ENCODE measurements at places on chromosomes 6 and 20.

DNA sequence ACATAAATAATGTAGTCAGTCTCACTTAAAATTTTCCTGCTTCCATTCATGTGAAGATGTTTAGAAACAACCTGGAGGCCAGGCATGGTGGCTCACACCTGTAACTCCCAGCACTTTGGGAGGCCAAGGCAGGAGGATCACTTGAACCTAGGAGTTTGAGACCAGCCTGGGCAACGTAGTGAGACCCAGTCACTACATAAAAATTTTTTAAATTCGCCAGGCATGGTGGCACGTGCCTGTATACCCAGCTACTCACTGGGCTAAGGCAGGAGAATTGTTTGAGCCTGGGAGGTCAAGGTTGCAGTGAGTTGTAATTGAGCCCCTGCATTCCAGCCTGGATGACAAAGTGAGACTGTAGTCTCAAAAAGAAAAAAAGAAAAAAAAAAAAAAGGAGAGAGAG lies 47.3 kb upstream of the E2F3 start:
- DNase-seq = no peak

DNA sequence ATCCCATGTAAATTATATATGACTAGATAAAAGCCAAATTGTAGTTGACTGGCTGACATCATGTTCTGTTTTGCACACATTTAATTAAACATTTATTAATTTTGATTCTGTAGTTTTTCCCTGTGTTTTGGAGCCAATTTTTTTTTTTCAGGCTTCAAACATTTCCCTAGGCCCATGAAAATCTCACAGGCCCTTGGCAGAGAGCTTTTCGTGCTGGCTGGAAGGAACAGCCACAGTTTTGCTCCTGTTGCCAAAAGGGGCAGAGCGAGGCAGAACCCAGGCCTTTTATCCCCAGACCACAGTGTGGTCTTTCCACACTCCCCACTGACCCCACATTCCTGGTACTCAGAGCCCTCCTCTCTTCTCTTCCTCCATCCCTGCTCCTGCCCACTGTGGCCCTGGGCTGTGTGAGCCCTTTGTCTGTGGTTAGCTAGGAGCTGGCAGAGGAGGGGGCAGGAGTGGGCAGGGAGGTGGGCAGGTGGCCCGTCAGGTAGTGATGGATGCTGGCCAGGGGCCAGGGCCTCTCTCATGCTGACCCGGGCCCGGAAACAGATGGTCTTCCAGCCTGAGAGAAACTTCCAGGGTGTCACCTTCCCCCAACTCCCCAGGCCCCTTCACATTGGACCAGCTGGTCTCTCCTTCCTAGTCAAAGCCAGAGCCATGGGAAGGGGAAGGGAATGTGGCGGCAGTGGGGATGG lies 19.4 kb upstream of the CCM2L start:
- no peak for DNase-seq

GRCh38 chr20:5390720-5391119 lies 74.0 kb upstream of the PROKR2 start:
- no peak for DNase-seq

DNA sequence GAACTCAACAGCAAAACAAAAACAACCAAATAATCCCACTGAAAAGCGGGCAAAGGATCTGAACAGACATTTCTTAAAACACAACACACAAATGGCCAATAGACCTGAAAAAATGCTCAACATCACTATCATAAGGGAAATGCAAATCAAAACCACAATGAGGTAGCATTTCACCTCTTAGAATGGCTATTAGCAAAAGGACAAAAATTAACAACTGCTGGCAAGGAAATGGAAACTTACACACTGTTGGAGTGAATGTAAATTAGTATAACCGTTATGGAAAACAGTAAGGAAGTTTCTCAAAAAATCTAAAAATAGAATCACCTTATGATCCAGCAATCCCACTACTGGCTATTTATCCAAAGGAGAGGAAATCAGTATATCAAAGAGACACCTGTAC lies 20.9 kb downstream of the FAM8A1 start:
- no peak for DNase-seq

DNA sequence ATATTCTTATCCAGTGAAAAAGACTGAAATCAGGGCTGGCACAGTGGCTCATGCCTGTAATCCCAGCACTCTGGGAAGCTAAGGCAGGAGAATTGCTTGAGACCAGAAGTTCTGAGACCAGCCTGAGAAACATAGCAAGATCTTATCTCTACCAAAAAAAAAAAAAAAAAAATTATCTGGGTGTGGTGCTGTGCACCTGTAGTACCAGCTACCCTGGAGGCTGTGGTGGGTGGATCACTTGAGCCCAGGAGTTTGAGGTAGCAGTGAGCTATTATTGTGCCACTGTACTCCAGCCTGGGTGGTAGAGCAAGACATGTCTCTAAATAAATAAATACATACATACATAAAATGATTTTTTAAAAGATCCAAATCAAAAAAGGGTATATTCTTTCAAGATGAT lies 6.3 kb downstream of the CALHM6 start:
- no peak for DNase-seq

DNA sequence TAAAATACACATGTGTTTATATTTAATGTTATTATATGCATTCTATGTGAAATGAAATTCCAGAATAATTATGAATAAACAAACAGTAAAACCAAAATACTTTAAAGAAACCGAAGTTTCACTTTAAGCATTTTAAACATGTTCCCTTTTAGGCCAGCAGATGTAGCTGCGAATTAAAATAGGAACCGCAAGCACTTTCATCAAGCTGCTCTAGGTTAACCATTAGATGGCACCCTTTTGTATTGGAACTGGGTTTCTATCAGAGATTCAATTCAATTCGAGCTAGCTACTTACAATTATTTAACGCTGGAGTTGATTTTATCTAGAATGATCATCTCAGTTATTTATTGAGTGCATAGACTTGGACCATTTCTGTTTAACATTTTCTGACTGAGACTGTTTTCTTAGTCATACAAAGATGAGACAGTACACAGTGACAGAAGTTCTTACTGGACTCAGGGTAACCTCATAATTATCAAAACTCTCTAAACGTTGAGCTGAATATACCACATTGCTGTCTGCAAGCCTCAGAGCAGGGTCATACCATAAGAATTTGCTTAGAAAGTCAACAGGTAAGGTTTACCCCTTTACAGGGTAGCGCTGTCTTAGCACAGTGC lies 8.5 kb downstream of the TMEM242 start:
- DNase-seq = peak; percentile 81

DNA sequence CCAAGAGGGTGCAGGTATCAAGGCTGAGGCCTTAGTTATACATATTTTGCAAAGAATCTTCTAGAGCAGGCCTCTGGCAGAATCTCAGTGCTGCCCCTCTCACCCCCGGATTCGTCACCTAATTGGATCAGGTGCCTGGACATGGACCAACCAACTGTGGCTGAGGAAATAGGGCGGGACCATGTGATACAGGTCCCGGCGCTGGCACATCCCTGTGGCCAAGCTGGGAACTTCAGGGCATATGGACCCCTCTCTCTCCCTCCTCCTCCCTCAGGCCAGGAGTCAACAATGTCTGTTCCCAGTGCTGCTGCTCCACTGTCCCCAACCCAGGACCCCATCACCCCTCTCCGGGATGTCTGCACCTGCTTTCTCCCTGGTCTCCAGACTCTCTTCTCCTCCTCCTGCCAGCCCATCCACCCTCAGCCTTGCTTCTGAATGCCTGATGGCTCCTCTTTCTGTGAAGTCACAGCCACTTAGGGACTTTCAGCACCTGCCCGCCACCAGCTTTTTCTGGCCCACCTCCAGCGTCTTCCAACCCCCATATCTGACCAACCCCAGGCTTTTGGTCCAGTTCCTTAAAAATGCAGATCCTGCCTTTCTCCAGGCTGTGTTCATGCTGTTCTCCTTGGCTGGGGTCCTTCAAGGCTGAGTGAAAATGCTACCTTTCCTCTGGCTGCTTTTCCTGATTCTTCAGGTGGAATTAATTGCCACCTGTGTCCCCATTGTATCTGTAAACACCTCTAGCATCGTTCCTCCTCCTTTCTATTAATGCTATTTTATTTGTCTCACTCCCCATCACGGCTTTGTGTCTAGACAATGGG lies 19.0 kb upstream of the MLN start:
- no peak for DNase-seq

GRCh38 chr6:121925024-121925423 lies 474.4 kb upstream of the HSF2 start:
- DNase-seq = peak; percentile 44

DNA sequence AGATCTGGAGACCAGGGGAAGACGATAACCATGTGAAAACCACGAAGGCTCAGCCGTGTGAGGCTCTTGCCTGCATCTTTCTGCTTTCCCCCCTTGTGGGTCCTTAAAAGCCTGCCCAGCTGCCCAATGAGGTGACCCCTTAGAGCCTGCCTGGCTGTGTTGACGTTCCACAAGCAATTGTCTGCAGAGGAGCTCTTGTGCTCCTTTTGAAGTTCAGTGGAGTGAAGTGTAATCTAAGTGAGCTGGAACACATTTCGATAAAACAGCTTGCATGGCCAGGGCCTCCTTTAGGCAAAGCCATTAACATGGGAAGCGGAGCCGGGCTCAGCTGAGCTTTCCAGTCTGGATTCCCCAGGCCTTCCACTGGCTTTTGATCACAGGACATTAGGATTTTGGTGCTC lies 27.3 kb upstream of the TCP11 start:
- no peak for DNase-seq

DNA sequence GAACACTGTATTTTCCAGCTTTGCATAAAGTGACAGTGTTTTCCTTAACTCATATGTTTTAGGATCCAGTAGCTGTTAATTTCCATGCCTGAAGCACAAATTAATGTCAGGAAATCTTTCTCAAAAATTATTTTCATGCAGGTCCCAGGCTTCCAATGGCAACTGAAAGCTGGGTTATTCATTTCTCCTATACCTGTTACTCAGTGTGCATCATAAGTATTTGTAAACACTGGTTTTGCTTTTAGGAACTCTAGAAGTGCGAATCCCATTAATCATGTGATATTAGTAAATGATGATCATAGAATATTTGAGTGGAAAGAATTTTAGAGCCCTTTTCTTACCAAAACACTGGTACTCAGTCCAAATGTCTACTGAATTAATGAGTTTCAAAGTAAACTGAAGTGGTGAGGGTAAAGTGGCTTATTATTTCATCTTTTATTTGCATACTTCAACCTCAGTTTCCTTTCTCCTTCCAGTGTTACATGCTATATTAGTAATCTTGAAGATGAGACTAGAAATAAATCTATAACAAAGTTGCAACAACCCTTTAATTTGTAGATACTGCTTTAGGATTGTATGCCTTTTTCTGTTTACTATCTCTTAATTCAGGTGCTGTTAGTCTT lies 124.0 kb downstream of the ZFAND3 start:
- no peak for DNase-seq

GRCh38 chr20:49612127-49612738 lies 44.3 kb upstream of the PTGIS start:
- no peak for DNase-seq

DNA sequence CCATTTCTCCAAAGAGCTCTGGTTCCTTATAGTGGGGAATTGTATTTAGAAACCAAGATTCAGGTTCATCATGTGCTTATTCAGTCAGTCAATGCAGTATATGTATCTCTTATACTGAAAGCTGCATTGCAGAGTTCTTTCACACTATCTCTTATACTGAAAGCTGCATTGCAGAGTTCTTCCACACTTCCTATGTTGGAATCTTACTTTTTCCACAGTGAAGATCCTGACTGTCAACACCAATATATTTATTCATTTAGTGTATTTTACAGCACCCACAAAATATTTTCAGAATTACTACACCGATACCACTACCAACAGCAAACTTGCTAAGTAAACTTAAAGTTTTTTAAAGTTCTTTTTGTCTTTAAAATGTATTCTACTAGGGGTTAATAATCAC lies 349.3 kb upstream of the MMS22L start:
- no peak for DNase-seq

DNA sequence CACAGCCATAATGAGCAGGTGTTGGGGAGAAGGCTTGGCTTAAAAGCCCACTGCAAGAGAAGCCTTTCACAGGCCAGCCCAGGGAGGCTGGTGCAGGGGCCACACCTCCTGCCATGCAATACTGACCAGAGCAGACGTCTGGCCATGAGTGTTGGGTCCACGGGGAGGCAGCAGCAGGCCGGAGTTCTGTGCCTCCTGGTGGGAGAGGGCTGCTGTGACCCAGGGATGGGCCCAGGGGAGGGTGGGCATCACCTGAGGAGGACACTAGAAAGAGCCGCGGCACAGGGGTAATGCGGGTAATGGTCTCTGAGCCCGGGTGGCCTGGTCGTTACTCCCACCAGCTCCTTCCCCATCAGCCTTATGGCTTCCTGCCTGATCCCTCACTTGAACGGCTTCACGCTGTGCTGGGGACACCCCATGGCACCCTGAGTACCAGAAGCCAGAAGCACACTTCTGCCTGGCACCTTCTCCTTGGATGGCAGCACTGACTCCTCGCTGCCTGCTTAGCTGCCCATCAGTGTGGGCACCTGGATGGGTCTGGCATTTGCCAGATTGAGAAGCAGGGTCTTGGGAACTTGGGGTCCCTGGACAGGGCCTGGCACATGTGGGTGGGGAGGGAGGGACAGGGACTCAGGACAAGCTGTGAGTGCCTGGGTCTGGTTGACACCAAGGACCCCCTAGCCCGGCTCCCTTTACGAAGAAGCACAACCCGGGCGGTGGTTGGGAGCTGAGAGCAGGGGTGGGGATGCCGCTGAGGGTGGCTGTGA lies 108.8 kb downstream of the ASXL1 start:
- no peak for DNase-seq

DNA sequence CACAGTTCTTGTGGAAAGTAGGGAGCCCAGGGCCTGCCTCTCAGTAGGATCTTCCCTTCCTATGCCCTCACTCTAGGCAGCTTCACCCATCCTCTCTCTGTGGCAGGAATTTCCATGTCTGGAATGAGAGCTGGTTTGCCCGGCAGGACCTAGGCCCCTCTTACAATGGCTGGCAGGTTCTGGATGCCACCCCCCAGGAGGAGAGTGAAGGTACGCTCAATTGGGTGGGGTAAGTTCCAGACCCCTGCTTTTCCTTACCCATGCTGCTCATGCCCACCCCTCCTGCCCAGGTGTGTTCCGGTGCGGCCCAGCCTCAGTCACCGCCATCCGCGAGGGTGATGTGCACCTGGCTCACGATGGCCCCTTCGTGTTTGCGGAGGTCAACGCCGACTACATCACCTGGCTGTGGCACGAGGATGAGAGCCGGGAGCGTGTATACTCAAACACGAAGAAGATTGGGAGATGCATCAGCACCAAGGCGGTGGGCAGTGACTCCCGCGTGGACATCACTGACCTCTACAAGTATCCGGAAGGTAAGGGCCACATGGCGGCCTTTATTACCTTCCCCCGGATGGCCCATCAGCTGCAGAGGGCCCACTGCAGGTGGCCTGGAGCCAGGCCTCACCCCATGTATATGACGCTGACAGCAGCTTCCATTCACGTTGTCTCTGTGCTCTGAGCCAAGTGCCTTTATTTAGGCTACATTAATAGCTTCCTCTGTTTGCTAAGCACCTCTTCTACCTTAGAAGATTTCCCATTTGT lies 22.8 kb downstream of the TGM6 start:
- DNase-seq = no peak

DNA sequence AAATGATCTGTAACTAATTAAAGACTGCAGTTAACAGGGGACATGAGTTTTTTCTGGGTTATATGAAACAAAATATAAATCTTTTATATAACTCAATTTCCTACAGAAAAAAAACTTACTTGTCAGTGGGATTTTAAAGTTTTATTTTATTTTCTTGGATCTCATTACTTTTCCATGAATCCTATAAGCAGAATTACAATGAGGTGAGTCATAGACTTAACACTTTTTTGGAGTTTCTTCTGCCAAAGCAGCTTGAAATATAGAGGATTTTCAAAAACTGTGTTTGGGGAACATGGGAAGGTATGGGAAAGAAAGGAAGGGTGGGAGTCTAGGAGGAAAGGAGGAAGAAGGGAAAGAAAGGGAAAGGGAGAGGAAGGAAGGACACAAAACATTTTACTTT lies 130.7 kb downstream of the AIG1 start:
- DNase-seq = no peak

GRCh38 chr6:162715601-162716000 lies 12.0 kb downstream of the PRKN start:
- no peak for DNase-seq

Data from astrocyte of the spinal cord (primary cell).